ENCODE measurements at places on chromosomes 4 and X.

- H3K4me1 ChIP-seq: no peaks in the 10 kb centered on the region
- no peak for DNase-seq
- no peaks in the 10 kb centered on the region for H3K36me3 ChIP-seq
- H3K4me3 ChIP-seq: no peak overlapping the region
Measured at GRCh38 chrX:98607739-98608138, 1724.0 kb downstream of the RPA4 start.

- H3K4me3 ChIP-seq: no peak overlapping the region
- no peaks in the 10 kb centered on the region for H3K27me3 ChIP-seq
- no peak for DNase-seq
- no peak overlapping the region for H3K27ac ChIP-seq
- no peaks in the 10 kb centered on the region for H3K36me3 ChIP-seq
- no peaks in the 10 kb centered on the region for H3K4me1 ChIP-seq
Measured at GRCh38 chr4:11929080-11929479, 500.4 kb upstream of the HS3ST1 start.

- no peak overlapping the region for H3K4me3 ChIP-seq
- no peaks in the 10 kb centered on the region for H3K36me3 ChIP-seq
- no peak overlapping the region for H3K27ac ChIP-seq
- DNase-seq: no peak
- H3K4me1 ChIP-seq: no peaks in the 10 kb centered on the region
Measured at GRCh38 chrX:111168314-111168713, 72.3 kb downstream of the PAK3 start.

DNA sequence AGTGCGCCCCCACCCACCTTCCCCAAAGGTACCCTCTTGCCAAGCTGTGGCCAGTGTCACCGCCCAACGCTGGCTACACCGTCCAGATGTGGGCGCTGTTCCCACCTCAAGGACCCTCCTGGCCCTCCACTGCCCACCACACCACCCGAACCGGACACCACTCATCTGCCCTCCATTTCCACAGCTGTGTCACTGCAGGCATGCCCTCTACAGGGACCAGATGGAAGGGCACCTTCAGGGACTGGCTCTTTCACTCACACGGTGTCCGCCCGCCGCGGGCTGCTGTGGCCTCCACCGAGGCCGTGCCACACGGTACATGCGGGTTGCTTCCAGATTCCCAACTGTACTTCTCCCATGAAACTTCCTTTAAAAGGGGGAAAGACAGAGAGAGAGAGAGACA lies 87.7 kb downstream of the FAM53A start:
- no peaks in the 10 kb centered on the region for H3K36me3 ChIP-seq
- no peak for DNase-seq
- no peaks in the 10 kb centered on the region for H3K27me3 ChIP-seq
- H3K4me3 ChIP-seq: no peak overlapping the region
- H3K27ac ChIP-seq: no peak overlapping the region

DNA sequence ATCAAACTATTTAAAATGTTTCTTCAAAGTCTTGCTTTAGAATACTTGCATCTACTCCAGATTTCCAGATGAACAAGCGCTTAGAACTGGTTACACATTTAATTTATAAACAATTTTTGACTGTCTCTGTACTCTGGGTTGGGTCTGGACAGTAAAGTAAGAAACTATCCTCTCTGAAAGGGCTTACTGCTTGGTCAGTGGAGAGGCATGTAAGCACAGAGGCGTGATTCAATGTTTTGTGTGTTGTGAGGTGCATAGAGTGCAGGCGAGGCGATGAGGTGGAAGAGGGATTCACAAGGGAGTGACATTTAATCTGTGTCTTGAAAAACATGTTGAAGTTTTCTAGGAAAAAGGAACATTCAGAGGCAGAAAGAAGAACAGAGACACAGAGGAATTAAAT lies 231.4 kb downstream of the VEGFC start:
- H3K4me3 ChIP-seq: no peak overlapping the region
- H3K27me3 ChIP-seq: no peaks in the 10 kb centered on the region
- H3K27ac ChIP-seq: no peak overlapping the region
- DNase-seq: no peak
- no peaks in the 10 kb centered on the region for H3K36me3 ChIP-seq
- no peaks in the 10 kb centered on the region for H3K4me1 ChIP-seq

- H3K4me1 ChIP-seq: no peaks in the 10 kb centered on the region
- H3K4me3 ChIP-seq: no peak overlapping the region
- DNase-seq: no peak
- H3K36me3 ChIP-seq: peaks cover 3% of the 10 kb centered on the region
- no peaks in the 10 kb centered on the region for H3K27me3 ChIP-seq
Measured at GRCh38 chr4:173367285-173367684, 3.5 kb upstream of the SAP30 start.

DNA sequence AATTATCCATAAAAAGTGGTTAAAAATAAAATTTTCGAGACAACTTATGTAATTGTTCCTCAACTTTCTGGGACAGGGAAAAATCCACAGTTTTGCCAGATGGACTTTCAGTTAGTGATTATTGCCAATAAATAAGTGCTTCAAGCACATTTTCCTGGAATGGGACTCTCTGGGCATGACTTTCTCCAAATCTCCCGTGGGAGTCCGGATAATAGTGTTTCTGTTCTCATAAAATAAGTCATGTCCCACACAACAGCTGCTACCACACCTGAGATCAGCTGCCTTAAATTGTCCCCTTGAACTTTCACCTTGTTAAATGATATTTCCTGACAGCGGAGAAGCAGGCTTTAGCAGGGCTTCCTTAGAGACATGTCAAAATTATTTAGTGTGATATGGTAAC lies 133.4 kb upstream of the NAP1L5 start:
- no peaks in the 10 kb centered on the region for H3K27me3 ChIP-seq
- H3K4me1 ChIP-seq: no peaks in the 10 kb centered on the region
- H3K36me3 ChIP-seq: no peaks in the 10 kb centered on the region

DNA sequence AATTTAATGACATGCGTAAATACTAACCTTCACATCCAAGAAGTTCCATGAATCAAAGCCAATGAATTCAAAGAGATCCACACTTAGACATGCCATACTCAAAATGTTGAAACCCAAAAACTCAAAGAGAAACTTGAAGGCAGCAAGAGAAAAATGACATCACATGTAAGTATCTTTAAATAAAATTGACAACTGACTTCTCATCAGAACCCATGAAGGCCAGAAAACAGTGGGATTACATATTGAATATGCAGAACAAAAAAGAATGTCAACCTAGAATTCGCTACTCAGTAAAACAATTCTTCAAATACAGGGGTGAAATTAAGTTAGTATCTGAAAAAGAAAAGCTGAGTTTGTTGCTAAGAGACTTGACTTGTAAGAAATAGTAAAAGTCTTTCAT lies 953.9 kb upstream of the HS3ST1 start:
- DNase-seq: no peak
- no peaks in the 10 kb centered on the region for H3K4me1 ChIP-seq
- no peaks in the 10 kb centered on the region for H3K27me3 ChIP-seq
- no peak overlapping the region for H3K4me3 ChIP-seq
- no peaks in the 10 kb centered on the region for H3K36me3 ChIP-seq

DNA sequence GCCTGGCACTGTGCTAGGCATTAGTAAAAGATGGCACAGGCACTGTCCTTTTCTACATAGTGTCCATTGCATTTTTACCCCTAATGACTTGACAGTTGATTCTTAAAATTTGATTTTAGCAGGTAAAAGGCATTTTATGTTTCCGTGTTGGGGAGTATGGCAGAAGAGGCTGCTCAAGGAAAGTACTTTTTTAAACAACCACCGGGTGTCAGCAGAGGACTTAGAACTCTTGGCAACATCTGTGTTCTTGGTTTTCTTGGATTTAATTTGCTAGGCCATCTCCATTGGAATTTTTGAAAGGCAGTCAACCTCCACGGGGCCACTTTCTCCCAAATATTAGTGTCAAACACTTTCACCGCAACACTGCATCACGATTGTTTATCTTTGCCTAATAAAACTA lies 102.9 kb downstream of the TSPAN7 start:
- H3K27ac ChIP-seq: no peak overlapping the region
- no peaks in the 10 kb centered on the region for H3K36me3 ChIP-seq
- no peak for DNase-seq
- no peaks in the 10 kb centered on the region for H3K27me3 ChIP-seq

- no peak for DNase-seq
- no peaks in the 10 kb centered on the region for H3K4me1 ChIP-seq
- no peaks in the 10 kb centered on the region for H3K36me3 ChIP-seq
- no peak overlapping the region for H3K27ac ChIP-seq
- H3K27me3 ChIP-seq: no peaks in the 10 kb centered on the region
Measured at GRCh38 chr4:136931781-136932180, 600.5 kb downstream of the PCDH18 start.

DNA sequence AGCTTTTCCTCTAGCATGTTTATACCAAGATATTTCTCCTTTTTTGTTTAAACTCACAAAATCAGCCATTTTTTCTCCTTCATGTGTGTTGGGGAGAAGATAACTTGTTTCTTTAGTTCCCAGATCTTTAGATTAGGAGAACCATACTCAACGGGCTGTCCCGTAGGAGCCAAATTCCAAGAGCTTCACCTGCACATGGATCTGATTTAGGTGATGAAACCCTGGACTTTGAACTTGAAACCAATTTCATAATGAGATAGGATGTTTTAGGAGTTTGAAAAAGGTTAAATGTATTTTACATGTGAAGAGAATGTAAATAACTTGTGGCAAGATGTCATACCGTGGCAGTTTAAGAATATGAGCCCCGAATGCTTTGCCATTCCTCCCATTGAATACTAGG lies 280.0 kb upstream of the PCDH18 start:
- no peak overlapping the region for H3K27ac ChIP-seq
- no peak overlapping the region for H3K4me3 ChIP-seq
- H3K4me1 ChIP-seq: no peaks in the 10 kb centered on the region
- no peaks in the 10 kb centered on the region for H3K27me3 ChIP-seq
- DNase-seq: no peak
- H3K36me3 ChIP-seq: no peaks in the 10 kb centered on the region

DNA sequence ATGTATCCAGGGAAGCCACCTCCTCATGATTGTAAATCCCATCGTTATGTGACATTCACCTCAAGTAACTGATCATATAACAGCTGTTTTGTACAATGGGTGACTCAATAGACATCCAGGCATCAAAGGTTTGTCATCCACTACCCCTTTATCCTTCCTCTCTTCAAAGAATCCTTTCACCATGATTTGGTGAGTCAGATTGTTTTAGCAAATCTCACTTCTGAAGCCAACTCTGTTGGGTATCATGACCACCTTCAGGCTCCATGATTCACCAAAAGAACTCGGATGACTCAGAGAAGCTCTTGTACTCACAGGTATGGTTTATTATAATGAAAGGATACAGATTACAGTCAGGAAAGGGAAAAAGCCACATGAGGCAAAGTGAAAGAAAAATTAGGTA lies 132.1 kb downstream of the PWWP3B start:
- no peaks in the 10 kb centered on the region for H3K27me3 ChIP-seq
- no peak overlapping the region for H3K4me3 ChIP-seq
- no peaks in the 10 kb centered on the region for H3K4me1 ChIP-seq
- no peak for DNase-seq

GRCh38 chr4:153421941-153422340 lies 44.2 kb upstream of the TMEM131L start:
- DNase-seq: no peak
- no peaks in the 10 kb centered on the region for H3K36me3 ChIP-seq
- H3K4me1 ChIP-seq: no peaks in the 10 kb centered on the region
- H3K27me3 ChIP-seq: no peaks in the 10 kb centered on the region

- no peaks in the 10 kb centered on the region for H3K36me3 ChIP-seq
- H3K27ac ChIP-seq: no peak overlapping the region
- H3K4me3 ChIP-seq: no peak overlapping the region
- no peaks in the 10 kb centered on the region for H3K4me1 ChIP-seq
Measured at GRCh38 chr4:10021653-10022023, 341 bp upstream of the SLC2A9 start.
